ENCODE measurements at places on chromosomes 11 and 22.

DNA sequence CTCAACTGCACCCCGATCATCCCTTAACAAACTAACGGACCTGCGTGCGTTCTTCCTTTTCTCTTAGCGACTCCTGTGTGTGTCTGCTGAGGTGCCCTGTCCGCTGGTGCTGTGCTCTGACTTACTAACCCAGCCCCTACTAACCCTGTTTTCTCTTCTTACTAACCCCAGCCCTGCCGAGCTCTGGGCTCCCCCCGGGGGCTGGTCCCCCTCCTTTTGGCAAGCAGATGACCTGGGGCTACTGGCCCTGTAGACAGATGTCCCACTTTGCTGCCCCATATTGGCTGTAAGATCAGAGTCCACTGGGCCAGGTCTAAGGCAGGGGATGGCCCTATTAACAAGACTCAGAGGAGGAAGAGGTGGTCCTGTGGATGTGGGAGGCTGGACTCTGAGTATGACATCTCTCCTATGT is 14.7 kb downstream of the MIAT start:
- DNase-seq = no peak

- no peak for DNase-seq
Measured at GRCh38 chr22:44935724-44936123, 74.1 kb downstream of the PHF21B start.

- DNase-seq = no peak
Measured at GRCh38 chr11:83864412-83865057, 578.4 kb upstream of the CCDC90B start.

GRCh38 chr11:61761440-61762222 is 9.2 kb downstream of the MYRF start:
- no peak for DNase-seq

GRCh38 chr11:71934213-71934612 is 5.4 kb downstream of the RNF121 start:
- no peak for DNase-seq

DNA sequence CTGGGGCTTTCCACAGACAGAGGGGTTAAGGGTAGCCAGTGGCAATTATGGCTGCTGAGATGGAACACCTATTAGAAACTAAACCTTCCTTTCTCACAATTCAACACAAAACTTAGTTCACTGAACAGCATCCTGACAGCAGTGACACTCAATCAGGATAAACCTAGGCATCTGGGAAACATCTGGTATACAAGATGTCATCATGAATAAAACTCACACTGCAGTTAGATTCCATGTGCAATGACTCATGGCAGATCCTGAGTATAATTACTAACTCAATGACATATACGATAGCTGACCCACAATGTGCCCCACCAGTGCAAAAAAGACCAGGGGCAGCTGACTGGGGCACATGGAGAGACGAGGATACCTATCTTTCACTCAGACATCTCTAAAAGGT is 17.7 kb downstream of the RBFOX2 start:
- DNase-seq = no peak

GRCh38 chr11:107991868-107992414 is 16.8 kb upstream of the CUL5 start:
- DNase-seq = no peak

DNA sequence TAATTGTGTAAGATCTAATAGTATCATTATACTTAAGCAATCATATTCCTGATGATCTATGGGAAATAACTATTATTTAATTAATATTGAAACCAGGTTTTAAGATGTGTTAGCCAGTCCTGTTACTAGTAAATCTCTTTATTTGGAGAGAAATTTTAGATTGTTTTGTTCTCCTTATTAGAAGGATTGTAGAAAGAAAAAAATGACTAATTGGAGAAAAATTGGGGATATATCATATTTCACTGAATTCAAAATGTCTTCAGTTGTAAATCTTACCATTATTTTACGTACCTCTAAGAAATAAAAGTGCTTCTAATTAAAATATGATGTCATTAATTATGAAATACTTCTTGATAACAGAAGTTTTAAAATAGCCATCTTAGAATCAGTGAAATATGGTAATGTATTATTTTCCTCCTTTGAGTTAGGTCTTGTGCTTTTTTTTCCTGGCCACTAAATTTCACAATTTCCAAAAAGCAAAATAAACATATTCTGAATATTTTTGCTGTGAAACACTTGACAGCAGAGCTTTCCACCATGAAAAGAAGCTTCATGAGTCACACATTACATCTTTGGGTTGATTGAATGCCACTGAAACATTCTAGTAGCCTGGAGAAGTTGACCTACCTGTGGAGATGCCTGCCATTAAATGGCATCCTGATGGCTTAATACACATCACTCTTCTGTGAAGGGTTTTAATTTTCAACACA is 6.4 kb downstream of the BIRC3 start:
- DNase-seq = no peak

DNA sequence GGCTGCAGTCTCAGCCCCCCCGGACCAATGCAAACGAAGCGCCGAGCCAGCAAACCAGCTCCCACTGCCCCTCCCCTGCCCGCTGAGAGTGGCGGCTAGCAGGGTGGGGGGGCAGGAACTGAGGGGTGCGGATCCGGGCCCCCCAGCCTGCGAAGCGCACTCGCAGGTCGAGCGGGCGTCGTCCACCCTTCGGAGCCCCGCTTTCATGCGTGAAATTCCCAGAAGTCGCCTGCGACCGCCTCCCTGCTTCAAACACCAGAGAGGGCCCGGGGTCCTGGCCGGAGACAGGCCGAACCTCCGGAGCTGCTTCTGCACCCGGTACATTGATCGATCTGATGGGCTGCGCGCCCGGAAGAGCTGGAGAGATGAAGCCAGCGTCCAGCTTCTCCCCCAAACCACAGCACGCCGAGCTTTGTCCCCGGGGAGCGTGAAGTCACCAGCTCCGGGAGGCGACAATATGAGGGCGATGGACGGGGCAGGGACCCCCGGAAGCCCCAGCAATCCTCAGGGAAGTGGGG is 646 bp upstream of the PATZ1 start:
- DNase-seq = peak; percentile 40

- DNase-seq = no peak
Measured at GRCh38 chr11:73520353-73521061, 77.4 kb downstream of the FAM168A start.

GRCh38 chr11:21401496-21401895 is 732.1 kb downstream of the NELL1 start:
- no peak for DNase-seq

GRCh38 chr11:74397501-74398243 is 561 bp downstream of the PGM2L1 start:
- peak; percentile 37 for DNase-seq

DNA sequence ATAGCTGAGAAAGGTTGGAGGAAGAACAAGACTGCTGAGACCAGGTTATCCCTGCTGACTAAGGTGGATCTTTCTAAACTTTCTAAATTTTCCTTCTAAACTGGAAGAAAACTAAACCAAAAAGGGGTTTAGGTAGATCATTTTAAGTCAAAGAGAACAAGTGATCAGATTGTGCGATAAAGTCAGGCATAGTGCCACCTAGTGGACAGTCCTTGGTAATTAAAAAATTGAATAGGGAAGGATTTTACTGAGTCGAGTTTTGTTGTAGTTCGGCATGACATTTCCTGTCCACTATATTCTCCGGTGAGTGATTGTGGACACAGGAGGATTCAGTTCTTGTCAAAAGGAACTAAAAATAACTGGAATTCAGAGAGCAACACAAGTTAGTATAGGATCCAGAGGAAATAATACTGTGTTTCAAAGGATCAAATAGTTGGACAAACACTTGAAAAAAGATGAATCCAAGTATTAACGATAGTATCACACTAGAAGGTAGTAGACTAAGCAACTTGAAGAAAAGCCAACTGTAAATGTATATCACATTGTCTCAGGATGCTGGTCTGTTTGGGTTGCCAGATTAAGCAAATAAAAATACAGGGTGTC is 1236.4 kb downstream of the FAM181B start:
- peak; percentile 4 for DNase-seq

DNA sequence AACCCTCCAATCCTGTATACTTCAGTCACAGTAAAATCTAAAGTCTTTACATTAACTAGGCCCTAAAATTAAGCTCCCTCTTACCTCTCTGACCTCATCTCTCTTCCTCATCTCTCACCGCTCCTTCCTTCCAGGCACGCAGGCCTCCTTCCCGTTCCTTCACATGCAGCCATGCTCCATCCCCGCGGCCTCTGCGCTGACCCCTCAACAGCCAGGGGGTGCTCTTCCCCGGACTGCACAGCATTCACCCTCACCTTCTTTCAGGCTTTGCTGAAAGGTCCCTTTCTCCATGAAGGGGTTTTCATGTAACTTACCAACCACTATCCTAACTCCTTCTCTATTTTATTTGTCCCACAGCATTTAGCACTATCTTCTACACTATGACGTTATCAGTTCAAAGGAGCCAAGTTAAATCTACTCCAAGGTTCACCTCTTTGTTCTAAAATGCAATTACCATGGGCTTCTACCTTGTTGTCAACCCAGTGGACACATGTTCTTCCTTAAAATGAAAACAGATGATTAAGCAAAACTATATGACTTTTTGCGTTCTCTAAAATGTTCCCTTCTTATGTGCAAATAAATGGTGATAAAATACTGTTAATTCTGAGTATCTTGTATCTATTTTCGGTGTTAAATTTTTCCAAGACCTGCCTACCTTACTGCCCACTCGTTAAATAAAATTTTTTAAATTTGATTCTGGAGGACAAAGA is 57.8 kb upstream of the APOA1 start:
- DNase-seq = no peak

- no peak for DNase-seq
Measured at GRCh38 chr11:119706029-119706428, 23.0 kb downstream of the NECTIN1 start.

DNA sequence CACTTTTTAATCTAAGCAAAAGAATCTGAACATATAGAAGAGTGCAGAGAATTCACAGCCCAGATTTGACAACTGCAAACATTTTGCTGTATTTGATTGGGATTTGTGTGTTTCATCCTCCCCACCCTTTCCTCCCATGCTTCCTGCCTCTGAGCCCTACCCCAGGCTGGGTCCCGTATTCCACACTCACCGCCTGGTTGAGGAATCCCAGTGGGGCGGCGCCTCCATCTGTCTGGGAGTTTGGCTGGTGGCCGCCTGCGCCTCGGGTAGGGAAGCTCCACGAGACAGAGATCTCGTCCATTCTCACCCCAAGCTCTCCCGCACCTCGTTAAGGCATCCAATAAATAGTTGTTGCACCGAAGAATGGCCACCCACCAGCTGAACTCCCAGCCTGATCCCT is 105.9 kb upstream of the SLC22A12 start:
- DNase-seq = no peak
